ENCODE measurements at places on chromosomes 1 and 21.
A peak's percentile ranks its signal among the peaks of the same experiment; 100 is the strongest.

DNA sequence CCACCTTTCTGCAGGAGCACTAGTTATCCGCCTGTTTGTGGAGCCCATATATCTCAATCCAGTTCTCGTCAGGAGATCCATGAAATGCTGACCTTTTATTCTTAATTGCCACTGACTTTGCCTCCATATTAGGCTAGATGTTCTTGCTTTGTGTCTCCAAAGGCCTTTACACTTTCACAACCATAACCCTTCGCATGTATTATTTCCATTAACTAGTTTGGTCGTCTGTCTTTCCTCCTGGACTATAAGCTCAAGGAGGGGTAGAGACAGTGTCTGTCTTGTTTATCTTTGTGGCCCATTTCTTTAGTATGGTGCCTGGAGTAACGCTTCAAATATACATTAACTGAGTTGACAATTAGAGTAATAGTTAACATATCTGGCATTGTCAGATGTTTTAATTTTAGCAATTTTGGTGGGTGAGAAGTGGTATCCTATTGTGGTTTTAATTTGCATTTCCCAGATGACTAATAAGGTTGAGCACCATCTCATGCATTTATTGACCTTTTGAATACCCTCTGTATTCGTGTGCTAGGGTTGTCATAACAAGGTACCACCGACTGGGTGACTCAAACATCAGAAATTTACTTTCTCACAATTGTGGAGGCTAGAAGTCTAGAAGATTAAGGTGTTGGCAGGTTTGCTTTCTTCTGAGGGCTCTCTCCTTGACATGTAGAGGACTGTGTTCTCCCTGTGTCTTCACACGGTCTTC, 21.7 kb upstream of the IL12RB2 start:
- peak; percentile 23 for DNase-seq

- no peak for DNase-seq
These were observed 23.6 kb downstream of the TMEM201 start for GRCh38 chr1:9612162-9612845.

DNA sequence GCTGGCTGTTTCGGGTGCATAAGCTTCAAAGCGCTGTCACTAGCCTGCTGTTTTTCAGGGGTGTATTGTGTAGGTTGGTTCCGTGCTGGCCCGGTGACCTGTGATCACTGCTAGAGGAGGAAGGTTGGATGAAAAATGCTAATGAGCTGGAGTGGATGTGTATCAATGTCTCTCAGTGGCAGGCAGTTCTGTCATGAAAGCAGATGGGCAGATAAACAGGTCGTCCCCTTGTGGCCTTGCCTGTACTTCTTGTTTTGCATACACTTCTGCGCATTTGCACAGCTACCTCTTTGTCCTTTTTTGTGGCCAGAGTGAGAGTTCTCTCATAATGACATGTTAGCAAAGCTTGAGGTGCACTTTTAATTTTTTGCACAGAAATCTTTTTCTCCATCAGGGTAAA, 2.9 kb downstream of the SELENON start:
- DNase-seq = peak; percentile 34

- DNase-seq = no peak
These were observed 55.8 kb upstream of the ADAMTS1 start for GRCh38 chr21:26900980-26901379.

DNA sequence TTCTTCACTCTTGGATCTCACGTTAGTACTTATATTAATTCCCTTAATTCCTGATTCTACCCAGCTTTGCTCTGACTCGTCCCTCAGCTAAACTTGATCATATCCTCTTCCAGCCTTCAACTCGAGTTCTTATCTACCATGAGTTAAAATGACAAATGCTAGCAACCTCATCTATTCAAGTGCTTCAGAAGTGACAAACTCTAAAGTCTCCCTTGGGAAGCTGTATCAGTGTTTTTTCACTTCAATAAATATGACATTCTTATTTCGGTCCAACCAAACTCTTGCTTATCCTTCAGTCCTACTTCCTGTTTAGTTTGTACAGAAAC, 75.3 kb downstream of the FOXJ3 start:
- DNase-seq = no peak

GRCh38 chr1:247443641-247444040, 14.3 kb downstream of the OR2B11 start:
- no peak for DNase-seq

GRCh38 chr1:19453741-19454201, 31.6 kb downstream of the CAPZB start:
- no peak for DNase-seq

GRCh38 chr21:43892984-43893535, 28.0 kb downstream of the AGPAT3 start:
- no peak for DNase-seq

DNA sequence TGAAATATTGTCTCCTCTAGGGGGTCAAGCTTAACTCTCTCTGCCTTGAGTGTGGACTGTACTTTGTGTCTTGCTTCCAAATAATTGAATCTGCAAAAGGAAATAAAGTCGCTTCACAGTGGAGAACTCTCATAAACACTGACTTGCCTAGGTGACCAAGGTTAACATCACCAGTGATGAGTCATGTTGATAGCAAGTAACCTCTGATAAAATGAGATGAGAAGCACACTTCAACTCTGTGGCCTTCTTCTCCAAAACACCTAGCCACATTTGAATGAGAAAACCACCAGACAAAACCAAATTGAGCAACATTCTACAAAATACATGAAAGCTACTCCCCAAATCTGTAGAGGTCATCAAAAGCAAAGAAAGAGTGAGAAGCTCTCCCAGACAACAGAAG, 37.6 kb downstream of the PDE4B start:
- DNase-seq = no peak

DNA sequence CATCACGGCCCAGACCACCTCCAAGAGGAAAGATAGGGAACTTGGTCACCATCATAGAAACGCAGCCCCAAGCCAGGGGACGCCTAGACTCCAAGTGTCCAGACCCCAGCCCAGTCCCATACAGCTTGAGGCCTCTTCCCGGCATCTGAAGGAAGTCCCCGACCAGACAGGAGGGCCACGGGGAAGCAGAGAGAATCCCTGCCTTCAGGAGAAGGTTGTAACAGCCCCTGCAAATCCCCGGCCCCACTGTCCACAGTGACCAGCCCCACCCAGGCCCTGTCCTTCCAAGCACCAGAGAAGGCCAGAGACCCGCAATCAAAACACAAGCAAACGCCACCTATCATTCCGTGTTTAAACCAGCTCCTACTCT, 1.7 kb downstream of the SLC19A1 start:
- DNase-seq = no peak

- no peak for DNase-seq
These were observed 2.9 kb upstream of the SHCBP1L start for GRCh38 chr1:182955596-182956588.

DNA sequence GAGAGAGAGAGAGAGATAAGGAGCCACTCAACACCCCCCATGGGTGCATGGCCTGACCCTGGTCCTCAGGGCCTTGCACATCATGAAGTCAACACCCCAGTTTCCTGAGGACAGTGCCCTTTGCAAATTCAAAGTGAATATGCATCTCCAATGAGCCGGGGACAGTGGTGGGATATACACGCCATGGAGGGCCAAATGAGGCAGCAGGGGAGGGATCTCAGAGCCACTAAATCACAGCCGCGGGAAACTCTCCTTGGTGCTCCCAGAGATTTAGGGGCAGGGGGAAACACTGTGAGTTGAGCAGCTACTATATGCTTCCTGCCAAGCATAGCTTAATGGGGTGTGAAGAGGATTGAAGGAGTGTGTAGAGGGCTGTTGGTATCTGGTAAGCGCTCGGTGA, 35.5 kb downstream of the MATN1 start:
- DNase-seq = no peak

- DNase-seq = no peak
These were observed 112.3 kb upstream of the NFIA start for GRCh38 chr1:60969971-60970509.

DNA sequence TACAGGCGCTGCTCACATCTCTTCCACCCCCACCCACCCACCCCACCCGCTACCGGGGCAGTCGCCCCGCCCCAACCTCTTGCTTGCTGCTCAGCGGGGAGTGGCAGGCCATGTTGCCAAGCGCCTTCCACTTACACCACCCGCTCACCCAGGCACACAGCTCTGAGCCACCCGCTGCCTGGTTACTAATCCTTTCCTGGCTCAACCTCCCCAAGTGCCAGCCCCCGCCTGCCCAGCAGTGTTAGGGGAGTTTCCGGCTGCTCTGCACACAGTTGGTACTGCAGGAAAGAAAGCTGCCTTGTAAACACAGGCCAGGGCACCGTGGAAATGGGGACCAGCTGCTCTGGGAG, 56.2 kb downstream of the LACTBL1 start:
- DNase-seq = no peak

GRCh38 chr1:55708781-55709180, 493.6 kb upstream of the USP24 start:
- DNase-seq = no peak

GRCh38 chr1:107479865-107480350, 339.1 kb downstream of the NTNG1 start:
- DNase-seq = no peak

DNA sequence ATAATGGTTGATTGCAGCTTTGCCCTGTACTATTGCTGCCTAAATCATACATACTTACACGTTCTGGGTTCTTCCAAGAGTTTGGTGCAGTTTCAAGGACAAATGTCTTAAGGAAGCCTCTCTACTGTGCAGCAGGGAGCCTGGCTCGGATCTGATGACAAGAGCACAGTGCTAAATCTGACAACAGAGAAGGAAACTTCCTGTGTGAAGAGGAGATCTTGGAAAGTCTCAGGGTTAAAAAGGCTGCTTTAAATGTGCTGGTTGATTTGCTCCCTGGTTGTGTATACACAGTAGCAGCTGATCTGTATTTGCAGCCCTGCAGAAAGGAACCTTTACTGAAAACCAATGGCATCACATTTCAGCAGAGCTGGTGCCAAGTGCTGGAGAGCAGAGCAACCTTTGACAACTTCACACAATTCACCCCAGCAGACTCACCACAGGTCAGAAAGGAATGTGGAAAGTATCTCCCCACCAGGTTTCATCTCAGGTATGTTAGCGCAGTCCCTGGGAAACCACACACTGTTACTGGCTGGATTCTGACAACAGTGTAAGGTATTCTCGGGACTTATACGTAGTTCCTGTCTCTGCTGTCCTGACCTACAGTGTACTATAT, 355.0 kb upstream of the ESRRG start:
- no peak for DNase-seq

GRCh38 chr1:219699870-219700269, 87.0 kb upstream of the ZC3H11B start:
- DNase-seq = no peak

- DNase-seq = no peak
These were observed 5.2 kb downstream of the KHDC4 start for GRCh38 chr1:155929057-155929456.

DNA sequence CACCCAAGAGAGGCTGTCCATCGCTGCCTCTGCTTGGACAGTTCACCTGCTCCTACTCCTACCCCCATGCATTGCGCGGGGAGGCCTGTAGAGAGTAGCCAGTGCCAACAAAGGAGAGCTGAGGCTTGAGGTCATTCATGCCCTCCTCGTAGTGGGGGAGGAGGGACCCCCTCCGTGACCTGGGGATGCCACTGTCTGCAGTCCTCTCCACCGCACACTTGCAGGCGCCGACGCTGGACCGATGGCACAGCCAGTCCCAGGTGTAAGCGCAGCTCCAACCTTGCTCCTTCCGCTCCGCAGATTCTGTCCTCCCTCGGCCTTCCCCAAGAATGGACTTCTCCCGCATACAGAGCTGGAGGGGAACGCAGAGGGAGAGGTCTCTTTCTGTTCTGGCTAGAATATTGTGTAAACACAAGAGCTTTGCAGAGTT, 672 bp upstream of the PHLDA3 start:
- no peak for DNase-seq

DNA sequence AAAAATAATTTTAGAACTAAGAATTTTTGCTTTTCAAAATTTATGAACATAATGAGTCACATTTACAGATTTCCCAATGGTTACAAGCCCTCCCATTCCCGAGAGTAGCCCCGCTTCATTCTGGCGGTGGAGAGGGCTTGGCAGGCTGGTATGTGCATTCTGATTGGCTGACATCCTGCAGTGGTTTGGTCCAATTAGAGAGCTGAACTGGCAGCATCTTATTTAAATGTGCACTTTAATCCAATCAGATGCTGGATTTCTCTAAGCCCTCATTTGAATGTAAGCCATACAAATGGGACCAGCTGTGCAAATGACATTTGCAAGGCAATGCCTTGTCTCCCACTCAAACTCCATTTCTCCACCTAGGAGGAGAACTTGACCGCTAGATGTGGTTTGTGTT, 18.0 kb upstream of the TRIM17 start:
- DNase-seq = no peak

- no peak for DNase-seq
These were observed 89.4 kb downstream of the TBX15 start for GRCh38 chr1:118898712-118899111.

GRCh38 chr1:10693497-10694273, 102.8 kb downstream of the CASZ1 start:
- peak; percentile 53 for DNase-seq

GRCh38 chr1:200330741-200331428, 79.0 kb downstream of the ZNF281 start:
- no peak for DNase-seq

DNA sequence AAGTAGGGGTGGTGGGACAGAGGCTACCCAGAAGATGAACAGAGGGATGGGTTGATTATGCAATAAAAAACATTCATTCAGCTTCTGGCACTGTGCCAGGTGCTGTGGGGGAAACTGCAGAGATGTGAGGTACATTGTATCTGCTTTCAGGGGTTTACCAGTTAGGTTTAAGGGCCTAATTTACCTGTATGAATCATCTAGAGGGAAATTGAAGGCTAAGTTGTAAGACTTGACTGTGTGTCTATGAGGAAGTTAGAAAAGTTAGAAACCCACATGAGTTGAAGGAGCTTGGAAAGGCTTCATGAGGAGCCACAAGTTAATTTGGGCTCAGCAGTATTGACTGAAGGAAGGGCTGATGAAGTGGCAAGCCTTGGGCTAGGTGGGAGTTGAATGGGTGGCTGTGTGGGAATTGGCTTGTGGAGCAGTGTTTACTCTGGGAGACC, 36.7 kb upstream of the APOBEC4 start:
- DNase-seq = peak; percentile 24

DNA sequence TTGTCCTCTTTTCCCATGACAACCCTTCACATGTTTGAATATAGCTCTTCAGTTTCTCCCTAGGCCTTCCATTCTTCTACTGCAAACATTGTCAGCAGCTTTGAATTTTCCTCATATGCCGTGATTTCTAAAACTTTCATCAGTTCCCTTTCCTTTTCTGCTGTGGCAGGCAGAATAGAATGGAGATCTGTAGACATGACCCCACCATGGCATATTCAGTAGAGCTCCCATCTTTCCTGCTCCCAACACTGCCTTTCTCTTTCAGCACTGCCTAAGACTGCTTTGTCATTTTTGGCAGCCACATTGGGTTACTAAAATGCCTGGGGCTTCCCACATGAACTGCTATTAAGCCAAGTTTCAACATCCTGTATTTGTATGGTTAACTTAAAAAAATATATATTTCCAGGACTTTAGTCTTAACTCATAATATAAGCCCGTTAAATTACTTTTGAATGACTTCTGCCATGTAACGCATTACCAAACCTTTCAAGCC, 60.9 kb downstream of the TBX19 start:
- no peak for DNase-seq

GRCh38 chr1:57424231-57425027, 569 bp upstream of the DAB1 start:
- peak; percentile 17 for DNase-seq
